ENCODE measurements at places on chromosomes 16 and 17.

GRCh38 chr16:51615141-51615540, 464.1 kb upstream of the SALL1 start:
- DNase-seq = no peak

DNA sequence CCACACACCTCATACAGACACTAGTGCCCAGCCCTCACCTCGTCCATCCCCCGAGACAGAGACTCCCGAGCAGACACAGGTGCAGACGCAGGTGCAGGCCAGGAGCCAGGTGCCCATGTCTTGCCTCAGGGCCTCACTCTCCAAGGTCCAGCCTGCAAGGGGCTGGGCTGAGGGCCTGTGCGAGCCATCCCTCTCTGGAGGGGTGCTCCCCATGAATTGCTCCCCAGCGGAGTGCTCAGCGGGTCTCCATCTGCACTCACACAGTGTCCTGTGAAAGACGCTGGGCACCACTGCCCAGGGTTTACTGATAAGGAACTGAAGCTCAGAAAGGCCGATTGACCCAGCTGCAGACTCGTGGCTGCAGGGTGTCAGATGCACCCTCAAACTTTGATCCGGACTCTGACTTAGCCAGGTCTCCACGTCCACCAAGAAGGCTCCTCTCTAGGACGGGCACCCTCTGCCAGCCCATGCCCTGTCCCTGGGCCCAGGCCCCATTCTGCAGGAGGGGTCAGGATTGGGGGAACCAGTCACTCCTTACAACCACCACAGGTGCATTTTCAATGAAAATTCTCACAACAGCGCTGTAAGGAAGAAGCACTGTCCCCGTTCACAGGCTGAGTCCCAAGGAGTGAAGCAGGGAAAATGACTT, 16.9 kb downstream of the POLR3K start:
- DNase-seq = no peak

GRCh38 chr16:4273858-4274311, 1.1 kb upstream of the TFAP4 start:
- no peak for DNase-seq

- no peak for DNase-seq
These were observed 161.9 kb downstream of the WSCD1 start for GRCh38 chr17:6231886-6232731.

- no peak for DNase-seq
These were observed 2.2 kb downstream of the SERPINF2 start for GRCh38 chr17:1744551-1745512.

GRCh38 chr16:2775131-2775716, 1.9 kb downstream of the ELOB start:
- no peak for DNase-seq

DNA sequence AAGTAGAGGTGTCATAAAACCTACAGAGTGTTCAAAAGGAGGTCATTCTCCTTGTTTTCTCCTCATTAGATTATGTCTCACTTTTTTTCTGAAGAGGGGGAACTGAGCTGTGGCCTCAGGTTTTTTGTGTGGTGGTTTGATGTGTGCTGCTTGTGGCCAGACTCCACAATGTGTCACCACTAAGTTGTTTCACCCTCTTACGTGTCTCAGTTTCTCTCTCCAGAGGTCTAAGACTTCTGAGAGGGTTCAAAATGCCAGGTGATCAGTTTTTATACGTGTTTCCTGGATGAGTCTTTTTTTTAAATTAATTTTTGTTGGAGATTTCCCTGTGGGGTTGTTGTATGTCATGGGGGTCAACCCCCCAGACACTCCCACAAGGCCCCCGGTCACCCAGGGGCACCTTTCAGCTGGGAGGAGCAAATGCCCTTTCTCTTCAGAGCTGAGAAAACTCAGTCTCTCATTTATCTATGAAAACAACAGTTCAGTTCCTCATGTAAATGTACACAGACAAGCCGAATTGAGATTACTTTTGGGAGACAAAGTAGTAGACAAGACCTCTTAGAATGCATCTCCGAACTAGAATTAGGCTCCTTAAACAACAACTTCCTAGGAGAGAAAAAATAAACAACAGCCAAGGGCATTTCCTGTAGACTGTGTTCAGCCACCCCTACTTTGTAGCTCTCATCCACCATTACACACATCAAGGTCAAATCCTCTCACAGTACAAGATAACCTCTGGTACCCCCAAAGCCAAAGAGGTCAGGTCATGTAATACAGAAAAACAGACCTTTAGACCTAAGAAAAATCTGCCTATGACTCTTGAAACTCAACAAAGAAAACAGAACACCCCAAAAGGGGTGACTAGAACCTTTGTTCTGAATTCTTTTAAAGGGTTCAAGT, 23.9 kb upstream of the TMEM98 start:
- DNase-seq = no peak

GRCh38 chr17:55171634-55172328, 93.0 kb upstream of the HLF start:
- DNase-seq = no peak

GRCh38 chr16:47699106-47699505, 238.0 kb downstream of the PHKB start:
- DNase-seq = no peak

DNA sequence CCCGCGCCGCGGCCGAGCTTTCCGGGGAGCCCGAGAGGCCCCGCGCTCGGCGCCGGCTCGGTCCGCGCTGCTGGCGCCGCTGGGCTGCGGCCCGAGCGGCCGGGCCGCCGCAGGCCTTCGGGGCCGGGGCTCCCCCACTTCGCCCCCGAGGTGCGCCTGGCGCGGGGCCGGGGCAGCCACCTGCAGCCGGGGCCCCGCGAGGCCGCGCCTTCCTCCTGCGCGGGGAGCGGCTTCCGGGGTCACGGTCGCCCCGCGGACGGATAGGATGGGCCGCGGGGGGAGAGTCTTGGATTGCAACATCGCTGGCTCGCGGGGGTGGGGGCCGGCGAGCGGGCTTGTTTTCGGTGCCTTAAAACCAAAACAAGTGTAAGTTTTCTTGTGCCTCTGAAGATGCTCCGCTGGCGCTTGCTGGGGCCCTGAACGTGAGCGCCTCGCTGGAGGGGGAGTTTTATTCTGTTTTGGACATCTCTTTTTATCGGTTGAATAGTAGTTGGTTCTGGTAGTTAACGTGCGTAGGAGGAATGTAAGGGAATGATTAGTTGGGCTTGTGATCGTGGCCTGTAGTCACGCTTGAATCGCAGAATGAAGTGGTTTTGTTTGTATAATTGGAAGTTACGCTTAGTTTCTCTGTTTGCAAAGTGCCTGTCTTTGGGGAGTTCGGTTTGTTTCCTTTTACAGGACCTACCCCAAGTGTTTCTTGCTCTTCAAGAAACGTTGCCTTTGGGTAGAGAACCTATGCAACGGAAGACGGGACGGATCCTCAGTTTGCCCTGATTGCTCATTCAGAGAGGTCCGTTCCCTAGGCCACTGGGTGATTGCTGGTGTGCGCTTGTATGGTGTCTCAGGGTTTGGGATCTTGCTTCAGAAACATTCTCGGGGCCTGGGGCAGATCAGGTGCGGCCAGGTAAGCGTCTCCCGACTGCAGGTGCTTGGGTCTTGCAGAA, 724 bp downstream of the UBE2I start:
- peak; percentile 15 for DNase-seq

GRCh38 chr17:60747069-60747808, 69.6 kb downstream of the BCAS3 start:
- no peak for DNase-seq

DNA sequence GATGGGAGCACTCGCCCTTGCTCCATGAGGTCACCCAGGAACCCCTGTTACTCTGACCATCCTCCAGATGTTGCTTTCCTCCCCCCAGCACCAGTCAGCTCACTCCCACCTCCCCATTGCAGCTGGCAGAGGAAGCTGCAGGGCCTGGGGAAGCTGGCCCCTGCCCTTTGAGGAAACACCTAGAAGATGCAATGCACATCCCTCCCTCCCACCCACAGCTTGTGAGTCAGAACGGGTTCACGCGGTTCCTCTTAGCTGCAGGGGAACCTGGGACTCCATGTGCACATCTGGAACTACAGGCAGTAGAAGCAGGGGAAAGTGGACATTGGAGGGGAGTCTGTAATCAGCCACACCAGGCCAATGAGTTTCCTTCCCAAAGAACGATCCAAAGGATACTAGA, 96.9 kb downstream of the KATNIP start:
- no peak for DNase-seq

- no peak for DNase-seq
These were observed 14.2 kb upstream of the ADCY7 start for GRCh38 chr16:50252082-50252611.

DNA sequence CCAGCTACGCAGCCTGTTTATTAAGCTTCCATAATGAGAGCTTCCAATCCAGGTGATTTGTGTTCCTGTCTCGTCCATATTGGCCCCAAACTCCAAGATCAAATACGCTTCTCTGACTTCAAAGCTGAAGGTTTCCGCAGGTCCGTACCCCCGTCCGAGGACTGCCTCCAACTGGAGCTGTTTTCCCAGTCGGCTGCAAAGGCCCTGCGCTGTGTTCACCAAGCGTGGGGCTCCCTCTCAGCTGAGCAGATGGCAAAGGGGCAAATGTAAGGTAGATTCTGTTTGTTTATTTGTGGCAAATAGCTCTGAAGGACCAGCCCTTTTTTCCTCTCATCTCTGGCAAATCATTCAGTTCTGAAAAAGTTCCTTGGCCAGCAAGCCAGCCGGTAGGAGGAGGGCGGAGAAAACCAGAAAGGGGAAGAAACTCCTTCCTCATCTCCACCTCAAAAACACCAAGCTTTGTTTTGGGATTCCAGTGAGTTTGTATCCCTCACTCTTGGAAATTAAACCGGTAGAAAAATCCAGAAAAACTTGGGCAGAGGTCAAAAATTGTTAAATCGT, 35.2 kb downstream of the NXN start:
- no peak for DNase-seq

DNA sequence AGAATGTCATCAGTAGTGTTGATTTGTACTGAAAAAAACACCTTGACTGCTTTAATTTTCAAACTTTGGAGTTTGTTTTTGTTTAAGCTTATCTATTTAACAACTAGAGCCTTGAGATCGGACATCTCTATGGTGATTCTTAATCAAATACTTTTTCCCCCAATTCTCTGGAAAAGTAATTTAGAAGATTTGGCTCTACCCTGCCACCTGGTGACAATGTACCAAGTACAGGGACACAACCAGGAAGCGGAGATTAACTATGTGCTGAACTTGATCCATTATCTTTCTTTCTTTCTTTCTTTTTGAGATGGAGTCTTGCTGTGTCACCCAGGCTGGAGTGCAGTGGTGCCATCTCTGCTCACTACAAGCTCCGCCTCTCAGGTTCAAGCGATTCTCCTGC, 30.8 kb downstream of the USP43 start:
- no peak for DNase-seq

DNA sequence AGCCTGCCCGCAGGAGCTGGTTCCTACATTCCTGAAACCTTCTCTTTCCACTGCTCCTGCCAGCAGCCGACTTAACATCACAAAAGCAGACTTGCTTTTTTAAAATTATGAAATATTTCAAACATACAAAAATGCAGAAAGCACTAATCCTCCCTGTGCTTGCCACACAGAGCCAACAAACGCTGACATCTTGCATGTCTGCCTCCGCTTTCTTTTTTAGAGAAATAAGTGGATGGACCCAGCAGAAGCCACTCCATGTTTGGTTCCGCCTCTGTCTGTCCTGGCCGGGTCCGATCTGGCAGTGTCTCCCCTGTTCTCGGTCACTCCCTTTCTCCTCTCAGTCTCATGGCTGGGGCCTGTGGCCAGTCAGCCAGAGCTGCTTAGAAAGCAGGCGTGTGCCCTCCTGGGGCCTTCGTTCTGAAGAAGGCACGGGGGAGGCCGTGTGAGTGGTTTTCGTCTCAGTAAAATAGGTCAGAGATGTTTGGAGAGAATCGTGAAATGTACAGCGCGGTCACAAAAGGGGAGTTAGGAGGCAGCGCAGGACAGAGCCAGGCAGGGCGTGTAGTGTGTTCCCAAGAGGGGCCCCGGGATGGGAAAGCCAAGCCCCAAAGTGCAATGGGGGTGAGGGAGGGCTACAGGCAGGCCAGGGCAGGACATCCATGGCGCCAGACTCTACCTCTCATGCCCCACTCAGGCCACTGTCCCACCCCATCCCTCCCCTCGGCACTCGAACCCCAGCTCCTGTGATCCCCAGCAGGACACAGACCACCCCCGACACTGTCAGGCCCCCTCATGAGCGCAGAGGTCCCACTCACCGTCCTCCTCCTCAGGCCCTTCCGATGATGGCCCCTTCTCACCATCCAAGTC, 23.2 kb downstream of the MXRA7 start:
- no peak for DNase-seq

- DNase-seq = no peak
These were observed 974 bp downstream of the GALR2 start for GRCh38 chr17:76075364-76076145.

DNA sequence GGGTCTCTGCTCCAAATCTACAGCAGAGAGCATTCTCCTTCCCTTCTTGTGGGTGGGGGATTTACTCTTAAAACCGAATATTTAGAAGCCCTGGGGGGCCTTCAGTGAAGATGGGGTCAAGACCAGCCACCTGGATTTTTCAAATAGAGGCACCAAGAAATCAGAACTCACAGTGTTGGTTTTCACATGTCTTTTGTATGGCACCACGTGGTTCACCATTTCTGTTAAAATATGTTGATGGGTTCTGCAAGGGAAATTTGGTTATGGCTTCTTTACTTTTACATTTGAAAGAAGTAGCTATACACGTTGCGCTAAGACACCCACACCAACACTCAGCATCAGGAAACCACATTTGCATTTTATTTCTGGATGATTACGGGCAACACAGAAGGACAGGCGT, 17.7 kb downstream of the MAF start:
- no peak for DNase-seq

DNA sequence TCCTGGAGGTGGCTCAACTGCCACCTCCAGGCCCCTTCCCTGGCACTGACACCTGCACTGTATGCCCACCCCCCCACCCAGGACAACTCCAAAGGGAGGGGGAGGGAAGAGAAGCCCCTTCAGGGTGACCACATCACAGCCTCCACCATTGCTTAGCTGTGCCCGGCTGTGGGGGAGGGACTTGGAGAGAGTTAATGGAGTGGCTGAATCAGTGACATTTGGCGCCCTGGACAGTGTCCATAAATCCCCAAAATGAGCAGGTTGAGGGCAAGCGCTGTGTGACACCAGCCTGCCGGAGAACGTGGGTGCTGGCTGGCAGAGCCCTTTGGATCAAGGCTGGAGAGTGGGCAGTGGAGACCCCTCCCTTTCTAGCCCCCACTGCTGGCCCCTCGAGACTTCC, 883 bp downstream of the USH1G start:
- no peak for DNase-seq

- no peak for DNase-seq
These were observed 2.1 kb downstream of the CFAP20 start for GRCh38 chr16:58127033-58127556.

GRCh38 chr16:28623172-28623711, 13.4 kb upstream of the SULT1A1 start:
- DNase-seq = peak; percentile 35

DNA sequence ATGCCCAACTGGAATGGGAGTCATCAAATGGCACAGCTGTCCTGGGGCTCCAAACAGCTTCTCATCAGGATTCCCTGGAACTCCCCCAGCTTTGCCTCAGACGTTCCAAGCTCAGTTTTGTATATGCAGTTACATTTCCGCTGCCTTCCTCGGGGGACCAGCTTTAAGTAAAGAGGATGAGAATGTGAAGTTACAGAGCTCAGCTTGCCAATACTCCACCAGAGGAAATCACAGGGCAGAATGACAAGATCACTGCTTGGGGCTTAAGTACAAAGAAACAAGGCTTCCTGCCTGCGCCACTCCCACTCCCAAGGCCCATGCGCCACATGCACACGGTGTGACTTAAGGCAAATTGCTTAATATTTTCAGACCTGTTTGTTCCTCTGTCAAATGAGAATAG, 272.4 kb upstream of the CDH11 start:
- DNase-seq = no peak

- no peak for DNase-seq
These were observed 59.4 kb downstream of the USP32 start for GRCh38 chr17:60332574-60332973.

GRCh38 chr16:80936410-80936809, 70.3 kb downstream of the CMC2 start:
- no peak for DNase-seq

Measured in stimulated activated CD8-positive, alpha-beta memory T cell treated with anti-CD3 and anti-CD28 coated beads, Interleukin-2, amount 100 ng/mL, for 1 hour (primary cell).